ENCODE measurements at places on chromosomes 6 and 20. TPM values are rescaled to one million over a fixed set of nuclear protein-coding genes. Genes with fewer than 3 reads are reported as not detected.

DNA sequence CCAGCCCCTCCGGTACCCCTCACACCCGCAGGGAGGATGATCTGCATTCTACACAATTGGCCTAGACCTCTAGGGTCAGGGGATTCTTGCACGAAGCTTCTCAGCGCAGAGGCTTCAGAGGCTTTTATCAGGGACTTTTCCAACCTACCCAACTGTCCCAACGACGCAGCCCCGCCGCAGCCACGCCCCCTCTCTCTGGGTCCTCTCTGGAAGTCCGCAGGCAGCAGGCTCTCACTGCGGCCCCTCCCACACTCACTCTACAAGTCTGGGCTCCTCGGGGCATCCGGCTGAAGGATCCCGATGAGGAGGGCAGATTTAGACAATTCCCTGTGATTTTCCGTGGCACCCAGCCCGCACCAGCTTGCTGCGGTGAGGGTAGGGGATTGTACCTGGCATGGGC, 227.7 kb upstream of the RNF24 start:
- no peak for DNase-seq

DNA sequence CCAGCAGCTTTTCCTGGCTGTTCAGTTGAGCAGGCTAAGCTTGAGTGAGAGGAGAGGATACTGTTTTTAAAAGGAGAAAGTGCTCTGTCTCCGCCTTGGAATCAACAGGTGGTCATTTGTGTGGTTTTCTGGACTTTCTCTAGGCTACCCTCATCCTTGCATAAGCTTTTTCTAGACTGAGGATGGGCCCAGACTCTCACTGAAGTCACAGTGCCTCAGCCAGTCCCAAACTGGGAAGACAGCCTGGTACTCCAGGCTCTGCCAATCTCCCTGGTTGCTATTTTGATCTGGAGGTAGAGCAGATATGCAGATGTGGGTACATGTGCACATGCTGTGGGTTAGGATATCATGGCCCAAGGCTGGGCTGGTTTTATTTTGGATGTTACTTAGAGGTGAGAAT, 7.0 kb downstream of the SCUBE3 start:
- DNase-seq = no peak

GRCh38 chr6:40480678-40481077, 106.5 kb downstream of the LRFN2 start:
- DNase-seq = no peak

The RHAG gene
- not detected for total RNA-seq

GRCh38 chr6:75747152-75747992, 1.7 kb upstream of the MYO6 start:
- DNase-seq = no peak

GRCh38 chr20:35664466-35665206, at the start of the genes CPNE1 and RBM12:
TSS of gene CPNE1 (minus strand) at chr20:35664900. CDS start at chr20:35632923, 31,977 bp downstream.
TSS of gene RBM12 (minus strand) at chr20:35664900. CDS start at chr20:35655322, 9,578 bp downstream.
- DNase-seq = peak; percentile 59

Data from kidney epithelial cell (primary cell).